ENCODE measurements at places on chromosomes 16 and 17.

DNA sequence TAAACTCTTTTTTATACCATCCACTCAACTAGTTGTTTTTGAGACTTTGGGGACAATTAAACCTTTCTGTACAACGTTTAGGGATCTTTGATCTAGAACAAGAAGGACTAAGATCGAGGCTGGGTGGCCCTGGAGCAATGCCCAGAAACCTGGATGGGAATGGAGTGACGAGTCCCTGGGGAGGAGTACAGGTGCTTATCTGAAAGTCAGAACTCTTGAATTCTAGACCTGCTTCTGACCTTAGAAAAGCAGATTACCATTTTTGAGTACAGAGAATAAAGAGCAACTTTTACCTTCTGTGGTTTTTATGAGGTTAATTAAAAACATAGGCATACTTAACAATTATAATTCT, 17.8 kb downstream of the UBE2Z start:
- DNase-seq = no peak

DNA sequence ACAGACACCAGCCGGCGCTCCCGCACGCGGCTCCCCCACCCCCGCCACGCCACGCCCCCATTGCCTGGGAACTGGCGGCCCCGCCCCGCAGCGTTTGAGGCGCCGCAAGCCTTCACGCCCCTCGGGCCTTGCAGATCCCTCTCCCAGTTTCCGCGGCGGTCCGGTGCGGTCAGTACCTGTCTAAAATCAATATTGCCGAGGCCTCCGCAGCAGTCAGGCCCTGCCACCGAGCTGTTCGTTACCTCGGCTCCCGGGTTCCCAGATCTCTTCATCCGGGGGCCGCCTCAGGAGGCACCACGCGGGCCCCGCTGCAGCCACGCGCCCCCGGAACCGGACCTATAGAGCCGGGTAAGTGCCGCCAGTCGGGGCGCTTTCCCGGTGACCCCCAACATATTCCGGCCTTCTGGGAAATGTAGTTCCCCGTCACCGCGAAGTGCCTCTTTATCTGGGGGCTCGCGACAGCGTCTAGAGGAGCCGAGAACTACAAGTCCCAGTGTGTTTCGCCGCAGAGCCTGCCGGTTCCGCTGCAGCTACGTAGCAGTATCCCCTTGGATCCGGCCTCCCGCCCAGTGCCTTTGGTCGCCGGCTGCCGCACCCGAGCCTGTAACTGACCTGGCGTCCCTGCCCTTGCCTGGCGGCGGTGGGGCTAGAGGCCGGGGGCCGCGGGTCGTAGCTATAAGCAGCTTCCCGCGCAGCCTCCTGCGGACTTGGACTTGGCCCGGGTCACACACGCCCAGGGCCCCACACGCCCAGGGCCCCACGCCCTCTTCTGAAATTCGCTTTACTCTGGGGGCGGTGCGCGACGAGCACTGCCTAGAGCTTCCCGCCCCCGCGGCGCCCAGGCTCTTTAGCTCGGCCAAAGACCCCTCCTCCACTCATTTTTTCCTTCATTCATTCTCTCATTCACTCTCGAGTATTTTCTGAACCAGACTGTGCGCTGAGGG, at the start of gene PEMT:
PEMT (minus strand) TSS at position 354 of the 944 bp plus-strand sequence; CDS start at position 272, 82 bp downstream.
- DNase-seq = peak; percentile 93

GRCh38 chr16:63018581-63019223, 982.5 kb upstream of the CDH8 start:
- no peak for DNase-seq

DNA sequence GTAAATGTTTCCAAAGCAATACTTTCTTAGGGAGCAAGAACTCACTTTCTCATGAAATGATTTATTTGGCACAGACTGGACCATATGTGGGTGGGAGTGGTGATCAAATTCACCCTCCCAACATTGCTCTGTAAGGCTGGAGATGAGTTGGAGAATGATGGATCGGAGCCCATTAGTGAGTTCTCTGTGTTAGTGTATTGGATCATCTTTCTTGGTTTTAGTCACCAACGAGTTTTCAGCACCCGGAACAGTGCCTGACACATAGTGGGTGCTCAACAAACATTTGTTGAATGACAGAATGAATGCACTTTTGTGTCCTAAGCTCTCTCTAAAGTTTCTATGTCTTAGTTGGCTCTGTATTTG, 104.5 kb upstream of the FAM20A start:
- no peak for DNase-seq

- DNase-seq = no peak
Observed at GRCh38 chr17:56641894-56642293, 48.4 kb downstream of the NOG start.

DNA sequence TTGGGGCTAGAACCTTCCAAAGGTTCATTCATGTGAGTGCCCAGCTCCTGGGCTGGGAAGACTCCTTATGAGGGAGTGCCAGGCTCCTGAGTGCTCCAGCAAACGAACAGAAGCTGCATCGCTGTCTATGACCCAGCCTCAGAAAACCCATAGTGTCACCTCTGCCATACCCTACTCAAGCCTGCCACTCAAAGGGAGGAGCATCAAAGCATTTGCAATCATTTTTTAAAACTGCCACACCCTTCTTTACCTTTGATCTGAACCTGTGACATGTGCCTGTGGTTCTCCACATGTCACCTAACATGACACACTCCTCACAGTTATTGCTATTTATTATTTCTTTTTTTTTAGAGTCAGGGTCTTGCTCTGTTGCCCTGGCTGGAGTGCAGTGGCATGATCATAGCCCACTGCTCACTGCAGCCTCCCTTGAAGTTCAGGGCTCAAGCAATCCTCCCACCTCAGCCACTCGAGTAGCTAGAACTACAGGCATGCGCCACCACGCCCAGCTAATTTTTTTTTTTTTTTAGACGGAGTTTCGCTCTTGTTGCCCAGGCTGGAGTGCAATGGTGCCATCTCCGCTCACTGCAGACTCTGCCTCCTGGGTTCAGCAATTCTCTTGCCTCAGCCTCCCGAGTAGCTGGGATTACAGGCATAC, 7.3 kb upstream of the KDM8 start:
- DNase-seq = no peak

DNA sequence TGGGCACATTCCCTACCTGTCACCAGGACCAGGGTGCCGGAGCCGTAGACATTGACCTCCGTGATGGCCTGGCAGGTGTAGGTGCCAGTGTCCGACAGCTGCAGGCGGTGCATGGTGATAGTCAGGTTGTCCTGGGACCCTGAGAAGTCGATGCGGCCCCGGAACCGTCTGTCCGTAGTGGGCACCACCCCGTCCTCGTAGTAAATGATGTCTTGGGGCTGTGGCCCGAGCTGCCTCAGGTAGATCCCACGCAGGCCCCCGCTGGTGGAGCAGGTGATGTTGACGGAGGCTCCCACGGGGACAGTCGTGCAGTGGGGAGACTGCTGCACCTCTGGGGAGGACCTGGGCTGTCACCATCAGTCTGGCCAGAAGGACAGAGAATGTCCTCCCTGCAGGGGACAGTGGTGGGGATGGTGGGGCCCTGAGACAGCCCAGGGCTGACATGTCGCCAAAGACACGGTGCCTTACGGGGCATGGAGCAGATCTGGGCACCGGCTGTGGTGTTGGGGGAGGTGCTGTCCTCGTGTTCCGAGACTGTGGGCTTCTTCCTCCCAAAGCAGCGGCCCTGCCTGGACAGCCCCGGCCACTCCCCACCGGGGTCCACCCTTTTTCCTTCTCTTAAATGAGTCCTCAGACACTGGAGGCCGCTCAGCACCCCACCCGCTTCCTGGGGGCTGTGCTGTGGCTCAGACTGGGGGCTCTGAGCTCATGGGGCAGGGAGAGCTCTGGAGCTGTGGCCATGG, 586 bp downstream of the CD7 start:
- no peak for DNase-seq

DNA sequence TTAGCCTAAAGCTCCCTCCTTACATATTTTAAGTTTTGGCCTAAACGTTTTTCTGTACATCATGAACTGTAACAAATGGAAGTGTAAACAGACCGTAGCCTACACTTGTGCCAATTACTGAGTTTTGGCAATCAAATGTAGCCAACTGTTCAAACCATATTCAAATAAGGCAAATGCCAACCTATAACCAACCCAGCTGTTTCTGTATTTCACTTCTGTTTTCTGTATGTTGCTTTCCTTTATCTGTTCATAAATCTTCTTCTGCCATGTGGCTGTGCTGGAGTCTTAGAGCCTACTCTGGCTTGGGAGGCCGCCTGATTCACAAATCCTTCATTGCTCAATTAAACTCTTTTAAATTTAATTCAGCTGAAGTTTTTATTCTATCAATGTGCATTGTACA, 6.9 kb upstream of the C16orf78 start:
- no peak for DNase-seq

DNA sequence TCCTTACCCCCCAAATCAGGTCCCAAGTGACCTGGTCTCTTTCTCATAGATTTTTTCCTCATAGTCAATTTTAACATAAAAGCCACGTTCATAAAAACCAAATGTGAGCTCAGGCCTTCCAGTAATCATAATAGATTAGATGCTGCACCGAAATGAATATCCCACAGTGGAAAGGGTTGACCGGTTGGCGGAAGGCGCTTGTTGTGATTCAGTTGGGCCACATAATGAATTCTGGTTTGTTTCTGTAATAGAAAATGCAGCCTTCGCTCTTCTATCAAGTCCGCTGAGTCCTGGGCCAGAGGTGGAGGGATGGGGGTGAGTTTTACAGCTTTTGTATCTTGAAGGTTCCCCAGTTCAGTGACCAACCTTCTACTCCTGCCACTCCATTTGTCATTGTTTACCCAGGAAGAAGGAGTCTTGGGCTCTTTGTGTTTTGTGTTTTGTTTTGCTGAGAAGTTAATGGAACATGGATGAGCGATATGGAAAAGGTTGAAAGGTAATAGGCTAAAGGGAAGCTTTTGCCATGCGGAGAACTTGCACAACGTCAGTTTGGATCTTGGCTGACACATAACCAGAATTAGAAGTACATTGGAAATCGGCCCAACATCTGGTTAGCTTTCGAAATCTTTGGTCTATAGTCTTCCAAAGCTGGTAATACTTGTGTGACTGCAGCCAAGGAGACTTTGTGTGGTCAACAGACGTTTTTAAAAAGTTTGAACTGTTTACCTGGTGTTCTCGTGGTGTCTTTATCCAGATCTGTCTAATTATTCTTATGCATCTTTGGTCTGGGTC, 89.5 kb downstream of the CLEC16A start:
- DNase-seq = peak; percentile 87

GRCh38 chr16:69566240-69566980, 644 bp downstream of the NFAT5 start:
- peak; percentile 41 for DNase-seq

DNA sequence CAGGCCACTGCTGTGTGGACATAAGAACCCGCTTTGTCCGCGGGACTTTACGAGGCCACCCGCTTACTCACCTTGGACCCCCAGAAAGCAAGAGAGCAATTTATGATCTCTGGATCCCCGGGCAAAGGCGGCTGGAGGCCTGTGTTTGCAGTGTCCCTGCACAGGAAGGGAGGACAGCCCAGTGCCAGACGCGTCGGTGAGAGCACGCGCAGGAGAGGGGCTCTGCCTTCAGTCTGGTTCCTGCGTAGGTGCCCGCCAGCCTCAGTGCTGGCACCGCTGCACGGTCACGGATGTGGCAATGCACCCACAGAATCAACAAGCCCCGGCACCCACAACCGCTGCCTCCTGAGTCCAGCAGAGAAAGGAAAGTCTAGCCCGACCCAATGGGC, 248.4 kb downstream of the C16orf95 start:
- no peak for DNase-seq

- DNase-seq = no peak
Observed at GRCh38 chr17:63140255-63140654, 174.2 kb downstream of the TANC2 start.

- no peak for DNase-seq
Observed at GRCh38 chr17:75499313-75500022, 15.9 kb downstream of the CASKIN2 start.

DNA sequence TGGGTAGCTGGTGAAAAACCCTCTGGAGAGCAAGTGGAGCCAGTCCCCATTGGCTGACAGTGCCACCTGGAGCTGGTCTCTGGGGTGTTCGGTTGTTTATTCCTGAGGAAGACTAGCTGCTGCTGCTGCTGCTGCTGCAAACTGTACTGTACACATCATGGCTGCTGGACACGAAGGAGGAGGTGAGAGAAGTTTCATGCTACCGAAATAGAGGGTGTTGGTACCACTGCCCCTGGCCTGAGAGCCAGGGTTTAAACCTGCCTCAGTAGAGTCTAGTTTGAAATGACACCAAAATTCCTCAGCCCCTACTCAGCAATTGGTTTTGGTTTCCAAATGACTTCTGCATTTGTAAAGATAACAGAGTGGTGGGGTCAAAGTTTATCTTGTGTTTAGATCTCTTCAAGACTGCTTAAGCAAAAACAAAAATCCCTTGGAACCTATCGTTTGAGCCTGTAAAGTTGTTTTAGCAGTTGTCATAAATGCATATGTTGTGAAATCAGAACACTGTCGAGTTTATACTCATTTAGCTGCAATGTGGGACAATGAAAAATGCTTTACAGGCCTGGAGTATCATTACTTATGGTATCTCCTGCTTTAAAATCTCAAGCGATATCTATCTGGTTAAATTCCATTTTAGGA, 40.8 kb downstream of the CYB5B start:
- DNase-seq = peak; percentile 32

- DNase-seq = peak; percentile 29
Observed at GRCh38 chr17:50872710-50873424, 6.7 kb upstream of the TOB1 start.

- DNase-seq = no peak
Observed at GRCh38 chr17:54256401-54256929, 433.7 kb downstream of the KIF2B start.

DNA sequence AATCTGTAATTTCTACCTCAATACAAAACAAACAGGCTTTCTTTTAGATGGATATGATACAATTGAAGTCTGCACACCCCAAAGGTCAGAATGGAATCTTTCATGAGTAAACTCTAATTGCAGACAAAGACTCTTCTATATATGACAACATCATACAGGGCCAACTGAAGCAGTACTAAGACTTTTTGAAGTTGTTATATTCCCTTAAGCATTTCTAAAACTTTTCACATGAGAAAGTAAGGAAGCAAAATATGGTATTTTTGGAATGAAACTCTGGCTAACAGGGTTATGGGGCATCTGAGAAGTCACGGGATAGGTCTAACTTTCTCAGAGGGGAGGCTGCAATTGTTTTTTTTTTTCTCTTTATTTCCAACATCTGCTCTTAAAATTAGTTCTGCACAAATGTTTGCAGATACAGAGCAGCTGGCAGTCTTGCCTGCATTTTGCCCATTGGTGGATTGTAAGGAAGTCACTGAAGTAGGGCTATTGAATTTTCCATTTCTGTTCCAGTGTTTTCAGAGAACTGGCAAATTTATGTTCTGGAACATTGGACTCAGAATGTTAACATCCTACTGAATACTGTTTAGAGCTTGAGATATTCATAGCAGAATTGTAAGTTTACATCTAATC, 59.1 kb downstream of the SSH2 start:
- no peak for DNase-seq

All from HS-5 (cell line).